ENCODE measurements at places on chromosomes 1 and 21.

DNA sequence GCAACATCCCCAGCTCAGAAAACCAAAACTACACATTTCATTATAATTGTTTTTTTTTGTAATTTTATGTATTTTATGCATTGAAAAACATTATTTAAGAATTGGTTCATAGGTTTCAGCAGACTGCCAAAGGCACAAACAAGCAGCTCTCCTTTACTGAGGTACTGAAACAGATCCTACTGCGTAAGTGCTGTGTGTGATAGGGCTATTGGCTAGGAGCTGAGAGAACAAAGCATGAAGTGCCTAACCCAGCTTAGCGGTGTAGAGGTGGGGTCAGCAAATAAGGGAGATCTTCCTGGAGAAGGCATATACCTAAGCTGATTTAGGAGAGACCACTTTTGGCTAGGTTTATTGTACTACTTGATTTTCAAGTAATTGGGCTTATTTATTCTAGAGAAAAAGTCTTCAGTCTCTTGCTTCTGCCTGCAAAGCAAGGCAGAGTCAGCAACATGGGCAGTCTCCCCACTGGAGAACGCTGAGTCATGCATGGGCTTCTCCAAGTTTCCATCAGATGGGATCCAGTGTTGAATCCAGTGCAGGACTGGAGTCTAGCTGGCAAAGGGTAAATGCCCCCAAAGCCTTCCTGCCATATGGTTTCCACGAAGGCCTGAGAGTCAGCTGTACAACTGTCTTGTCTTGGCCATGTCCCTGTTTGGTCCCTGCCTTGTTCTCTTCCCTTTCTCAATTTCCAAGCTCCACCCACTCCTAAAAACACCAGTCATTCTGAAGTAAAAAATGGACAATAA is 18.0 kb upstream of the YTHDF2 start:
- no peak for DNase-seq

GRCh38 chr1:162631546-162632191 is 595 bp upstream of the DDR2 start:
- DNase-seq, result no peak

DNA sequence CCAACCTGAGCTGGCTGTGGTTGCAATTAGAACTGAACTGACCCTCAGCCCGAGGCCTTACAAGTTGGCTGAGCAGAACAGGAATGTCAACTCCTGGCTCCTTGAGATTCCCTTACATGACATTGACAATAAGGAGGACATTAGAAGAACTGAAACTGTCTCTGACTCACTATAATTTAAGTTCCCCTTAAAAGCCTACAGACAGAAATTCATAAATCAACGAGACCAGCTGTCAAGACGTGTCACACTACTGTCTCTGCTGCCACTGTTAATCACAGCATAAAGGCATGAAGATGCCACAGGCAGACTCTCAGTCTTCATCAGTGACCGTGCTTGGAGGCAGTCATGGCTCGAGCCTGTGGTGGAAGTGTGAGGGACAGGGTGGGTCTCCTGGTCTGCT is 168.8 kb downstream of the GABPA start:
- no peak for DNase-seq

DNA sequence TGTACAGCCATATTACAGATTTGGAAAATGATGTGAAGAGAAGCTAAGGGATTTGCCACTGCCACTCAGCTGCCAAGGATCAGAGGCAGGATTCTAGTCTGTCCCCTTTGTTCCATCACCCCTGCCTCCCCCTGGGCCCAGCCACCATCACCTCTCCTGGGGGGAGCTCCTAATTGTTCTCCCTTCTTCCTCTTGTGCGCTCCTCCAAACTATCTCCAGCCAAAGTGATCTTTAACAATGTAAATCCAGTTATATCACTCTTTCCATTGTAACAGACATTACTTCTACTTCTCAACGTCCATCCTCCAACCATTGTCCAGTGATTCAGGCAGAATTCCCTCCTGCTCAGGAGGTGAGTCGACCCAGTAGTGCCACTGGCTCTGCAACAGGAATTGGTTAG is 164.1 kb downstream of the PLPP3 start:
- DNase-seq, result no peak
